Epithelial cell of prostate (primary cell): ENCODE measurements at places on chromosomes 4 and X.

DNA sequence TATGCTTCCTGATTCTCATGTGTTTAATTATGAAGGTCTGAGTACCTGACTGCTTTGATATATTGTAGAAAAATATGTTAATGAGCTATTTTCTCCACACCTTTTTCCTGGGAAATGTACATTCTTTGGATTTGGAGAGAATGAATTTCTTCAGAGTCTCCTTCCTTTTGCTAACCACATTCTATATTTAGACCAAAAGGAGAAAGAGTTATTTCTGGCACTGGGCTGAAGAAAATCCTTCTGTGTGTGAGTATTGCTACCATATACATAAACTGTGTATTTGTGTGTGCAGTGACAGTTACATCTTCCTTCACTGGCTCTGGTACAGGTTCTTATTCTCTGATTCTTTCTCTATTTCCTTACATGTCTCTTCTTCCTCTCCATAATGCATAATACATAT, 44.5 kb upstream of the PGRMC2 start:
- DNase-seq: no peak

GRCh38 chr4:111014537-111014936, 391.7 kb upstream of the PITX2 start:
- DNase-seq: no peak

DNA sequence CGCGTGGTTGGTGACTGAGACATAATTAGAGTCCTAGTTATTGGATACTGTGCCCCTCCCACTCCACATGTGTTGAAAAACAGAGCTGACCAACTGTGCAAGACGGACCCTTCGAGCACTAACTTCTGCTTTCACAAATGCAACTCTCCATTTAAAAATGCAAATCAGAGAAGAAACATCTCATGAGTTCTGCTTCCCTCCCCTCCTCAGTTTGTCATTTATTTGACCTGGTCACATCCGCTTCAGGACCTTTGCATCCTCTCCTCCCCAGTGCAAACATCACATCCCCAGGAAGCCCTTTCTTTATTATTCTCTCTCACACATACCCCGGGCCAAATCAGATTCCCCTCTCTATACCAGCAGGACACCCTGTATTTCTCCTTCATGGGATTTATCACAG, 38.1 kb upstream of the NOCT start:
- no peak for DNase-seq

DNA sequence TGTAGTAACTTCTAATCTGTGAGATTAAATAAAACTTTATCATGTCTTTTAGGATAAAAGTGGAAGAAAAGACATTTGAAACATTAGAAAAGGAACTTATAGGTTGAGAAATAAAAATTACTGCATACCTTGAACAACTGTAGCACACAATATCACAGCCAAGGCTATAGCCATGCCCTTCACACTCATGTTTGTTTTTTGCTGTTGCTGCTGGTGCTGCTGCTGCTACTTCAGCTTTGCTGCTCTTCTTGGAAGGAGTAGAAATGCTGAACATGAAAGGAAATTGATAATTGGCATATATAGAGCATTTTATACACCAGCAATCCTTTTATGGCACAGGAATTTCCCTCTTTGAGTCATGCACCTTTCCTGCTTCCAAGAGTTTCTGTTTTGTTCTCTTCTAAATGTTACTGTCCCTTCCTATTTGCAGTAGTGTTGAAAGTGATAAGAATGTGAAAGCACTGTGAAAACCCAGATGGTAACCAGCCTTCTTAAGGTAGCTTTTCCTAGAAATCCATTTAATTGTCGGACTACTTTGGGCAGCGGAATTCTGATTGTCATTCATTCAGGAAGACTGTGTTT, at the start of gene CXCL11:
CXCL11 (minus strand) TSS at position 272 of the 582 bp plus-strand sequence; CDS start at position 189, 83 bp downstream.
- DNase-seq: no peak

GRCh38 chrX:106791495-106791894, 11.0 kb upstream of the TBC1D8B start:
- no peak for DNase-seq

GRCh38 chrX:10074241-10074941, 82.4 kb upstream of the CLCN4 start:
- DNase-seq: peak; percentile 60

- DNase-seq: no peak
These were observed 36.6 kb upstream of the PTPN13 start for GRCh38 chr4:86557526-86557925.

DNA sequence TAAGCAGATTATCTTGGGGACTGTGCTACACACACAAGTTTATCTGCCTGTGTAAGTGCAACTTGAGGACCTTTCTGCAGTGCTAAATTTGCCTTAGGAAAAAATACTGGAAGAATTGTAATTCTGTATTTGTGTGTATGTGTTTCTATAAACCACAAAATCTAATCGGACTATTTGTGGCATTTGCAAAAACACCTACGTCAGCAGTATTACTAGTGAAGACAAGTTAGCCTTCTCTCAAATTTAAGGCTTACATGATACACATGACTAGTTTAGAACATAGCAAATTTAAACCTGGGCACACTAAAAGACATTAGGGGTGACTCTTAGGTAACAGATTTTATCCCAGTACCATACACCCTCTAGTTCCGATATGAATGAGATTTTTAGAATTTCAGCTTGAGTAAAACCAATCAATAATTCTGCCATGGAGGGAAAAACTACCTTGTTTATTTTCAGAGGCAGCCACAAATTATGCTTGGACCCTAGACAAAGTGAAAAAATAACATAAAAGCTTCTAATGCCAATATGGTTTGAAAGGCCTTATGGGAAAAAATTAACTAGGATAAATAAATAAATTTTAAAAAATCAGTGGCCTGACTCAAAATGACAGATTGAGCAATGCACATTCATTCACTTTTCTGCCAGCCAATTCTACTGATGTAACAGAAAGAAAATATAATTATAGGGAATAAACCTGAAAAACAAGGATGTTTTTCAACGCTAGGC, 176.4 kb downstream of the SNCA start:
- no peak for DNase-seq

DNA sequence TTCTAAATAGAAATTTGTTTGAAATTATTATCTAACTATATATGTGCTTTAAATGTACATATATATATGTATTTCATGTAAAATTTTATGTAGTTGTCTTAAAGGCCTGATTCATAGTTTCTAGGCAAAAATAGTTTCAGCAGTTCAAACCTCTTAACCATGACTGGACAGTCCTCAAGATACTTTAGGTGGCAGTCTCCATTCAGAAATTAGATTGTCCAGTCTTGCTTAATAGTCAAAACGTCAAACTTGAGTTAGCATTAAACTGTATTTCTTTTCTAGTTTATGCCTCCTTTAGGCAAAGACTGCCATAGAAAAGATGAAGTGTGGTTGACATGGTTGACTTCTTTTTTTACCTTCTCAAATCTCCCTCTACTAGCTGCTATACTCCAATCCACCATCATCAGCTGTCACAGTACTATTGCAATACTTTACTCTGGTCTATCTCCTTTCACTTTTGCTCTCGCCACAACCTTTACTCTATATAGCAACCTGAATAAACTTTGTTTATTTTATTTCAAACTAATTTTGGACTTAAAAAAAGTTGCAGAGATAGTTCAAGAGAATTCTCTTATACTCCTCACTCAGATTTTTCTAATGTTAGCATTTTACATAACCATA, 395.6 kb upstream of the DIPK2B start:
- DNase-seq: no peak

DNA sequence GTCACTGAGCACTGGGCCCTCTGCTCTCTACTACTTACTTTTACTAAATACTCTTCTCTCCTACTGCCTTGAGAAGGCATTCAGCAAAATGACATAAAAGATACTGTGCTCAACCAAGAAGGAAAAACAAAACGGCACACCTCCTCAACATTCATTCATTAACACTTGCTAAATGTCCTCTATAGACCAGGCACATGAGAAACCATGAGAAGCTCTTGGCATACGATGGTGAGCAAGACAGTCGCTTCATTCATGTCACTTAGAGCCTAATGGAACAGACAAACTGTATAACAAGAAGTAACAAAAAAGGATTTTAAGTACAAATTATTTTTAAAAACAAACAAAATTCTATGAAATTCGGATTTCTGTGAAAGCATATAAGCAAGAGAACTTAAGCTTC, 38.7 kb downstream of the COL25A1 start:
- DNase-seq: no peak

DNA sequence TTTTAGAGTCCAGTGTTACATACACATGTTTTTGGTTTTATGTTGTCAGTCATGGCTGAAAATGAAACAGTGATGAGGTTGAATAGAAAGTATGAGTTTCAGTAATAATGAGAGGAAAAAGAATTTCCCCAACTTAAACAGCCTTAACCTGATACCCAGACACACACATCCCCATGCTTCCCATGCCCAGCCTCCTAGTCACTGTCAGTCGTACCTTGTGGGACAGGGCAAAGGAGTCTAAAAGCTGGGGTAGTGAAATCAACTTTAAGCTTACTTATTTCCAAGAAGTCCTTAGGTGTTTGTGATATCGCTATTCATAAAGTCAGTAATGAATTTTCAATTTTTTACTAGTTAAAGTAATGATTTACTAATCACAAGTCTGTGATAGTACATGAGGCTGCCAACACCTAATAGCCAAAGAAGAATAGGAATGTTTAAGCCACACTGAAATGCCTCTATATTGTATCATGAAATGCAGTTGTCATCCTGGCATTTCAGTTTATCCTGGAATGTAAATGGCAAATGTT, 24.3 kb upstream of the GPR34 start:
- no peak for DNase-seq

- no peak for DNase-seq
These were observed 18.8 kb upstream of the CLDN34 start for GRCh38 chrX:9948406-9948805.

GRCh38 chr4:10765386-10765785, 80.8 kb upstream of the CLNK start:
- DNase-seq: no peak

GRCh38 chr4:137528673-137529072, 3.6 kb downstream of the PCDH18 start:
- DNase-seq: no peak

DNA sequence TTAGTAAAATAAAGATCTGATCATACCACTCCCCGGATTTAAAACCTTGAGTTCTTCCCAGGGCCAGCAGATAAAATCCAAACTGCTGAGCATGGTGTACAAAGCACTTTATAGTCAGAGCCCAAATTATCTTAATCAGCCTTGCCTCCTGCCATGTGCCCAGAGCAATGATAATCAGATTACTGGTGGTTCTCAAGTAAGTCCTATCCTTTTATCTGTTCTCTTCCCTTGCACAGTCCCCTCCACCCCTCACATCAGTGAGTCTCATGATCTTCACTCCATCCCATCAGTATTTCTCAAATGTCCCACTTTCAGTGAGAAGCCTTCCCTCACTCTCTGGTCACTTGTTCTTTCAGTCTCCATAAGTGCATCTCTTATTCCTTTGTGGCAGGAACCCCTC, 22.7 kb downstream of the INTS6L start:
- DNase-seq: no peak

DNA sequence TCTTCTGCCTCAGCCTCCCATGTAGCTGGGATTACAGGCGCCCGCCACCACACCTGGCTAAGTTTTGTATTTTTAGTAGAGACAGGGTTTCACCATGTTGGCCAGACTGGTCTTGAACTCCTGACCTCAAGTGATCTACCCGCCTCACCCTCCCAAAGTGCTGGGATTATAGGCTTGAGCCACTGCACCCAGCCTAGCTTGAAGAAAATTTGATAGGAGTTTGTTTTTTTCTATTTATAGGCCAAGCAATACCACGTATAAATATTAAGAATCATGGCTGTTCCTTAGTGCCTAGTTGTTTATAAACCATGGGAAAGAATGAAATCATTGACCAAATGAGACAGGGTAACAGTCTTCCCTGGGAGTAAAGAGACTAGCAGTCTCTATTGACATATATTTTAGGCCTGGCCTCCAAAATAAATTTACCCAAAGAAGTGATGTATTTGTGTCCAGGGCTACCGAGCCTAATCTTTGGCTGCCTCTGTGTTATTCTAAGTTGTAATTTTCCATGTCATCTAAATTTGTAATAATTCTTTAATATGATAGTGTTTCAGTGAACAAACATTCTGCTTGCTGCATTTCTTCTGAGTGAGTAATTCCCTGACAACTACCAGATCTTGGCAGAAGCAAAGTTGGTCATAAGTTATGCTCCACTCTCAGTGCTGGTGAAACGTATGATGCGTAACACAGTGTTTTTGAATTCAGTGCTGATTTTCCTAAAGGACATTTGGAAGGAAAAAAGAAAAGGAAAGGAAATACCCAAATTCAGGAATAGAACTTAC, 10.3 kb downstream of the PKD2 start:
- peak; percentile 60 for DNase-seq

GRCh38 chrX:118216087-118216486, 99.5 kb upstream of the KLHL13 start:
- no peak for DNase-seq

DNA sequence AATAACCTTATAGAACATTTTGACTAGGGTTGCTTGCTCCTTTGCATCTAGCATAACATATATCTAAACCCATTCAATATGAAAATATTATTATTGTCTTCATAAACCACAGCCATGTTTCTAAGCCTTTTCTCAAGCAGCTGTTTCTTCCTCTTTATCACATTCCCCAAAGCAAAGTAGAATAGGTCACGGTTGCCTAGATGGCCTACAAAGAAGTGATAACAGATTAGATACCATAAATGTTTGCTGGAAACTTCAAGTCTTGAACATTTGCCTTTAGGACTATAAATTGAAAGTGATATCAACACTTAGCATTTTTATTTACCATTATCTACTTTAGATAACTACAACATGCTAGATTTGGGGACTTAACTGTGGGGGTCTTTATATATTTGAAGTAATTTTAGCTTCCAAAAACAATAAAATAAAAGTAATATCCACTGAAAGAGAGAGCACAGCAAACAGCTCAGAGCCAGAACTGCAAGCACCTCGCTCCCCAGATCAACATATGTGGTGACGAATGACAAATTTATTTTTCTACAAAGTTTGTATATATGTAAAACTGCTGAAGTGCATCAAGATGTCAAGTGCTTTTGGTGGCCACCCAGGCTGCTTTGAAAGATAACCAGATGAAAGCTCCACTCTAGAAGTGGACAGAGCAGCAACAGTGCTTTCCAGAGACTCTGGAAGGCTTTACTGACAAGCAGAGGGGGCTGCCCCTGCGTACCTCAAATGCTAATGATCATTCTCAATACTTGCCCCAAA, 8.0 kb downstream of the HHIP start:
- DNase-seq: no peak

DNA sequence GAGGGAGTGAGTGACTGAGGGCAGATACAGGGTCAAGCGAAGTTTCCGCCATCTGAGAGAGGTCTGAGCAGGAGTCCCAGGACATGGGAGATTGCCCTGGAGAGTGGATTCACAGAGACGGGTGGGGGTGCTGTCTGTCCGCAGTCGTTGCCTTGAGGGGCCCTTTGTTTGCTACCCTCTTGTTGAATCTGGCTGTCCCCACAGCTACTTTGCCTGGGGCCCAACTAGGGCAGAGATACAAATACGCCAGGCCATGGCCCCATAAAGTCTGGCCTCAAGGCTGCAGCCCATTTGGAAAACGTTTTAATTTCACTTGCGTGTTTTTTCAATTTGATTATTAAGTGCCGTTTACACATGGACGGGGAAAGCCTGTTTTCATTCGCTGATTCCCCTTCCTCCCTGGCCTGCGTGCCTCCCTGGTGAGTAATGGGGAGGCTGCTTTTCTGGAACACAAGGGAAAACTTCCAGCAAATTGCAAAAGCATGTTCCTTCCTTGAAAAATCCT, 134.4 kb downstream of the SMIM20 start:
- no peak for DNase-seq

- no peak for DNase-seq
These were observed 18.9 kb downstream of the THAP9 start for GRCh38 chr4:82919386-82919785.

- DNase-seq: no peak
These were observed 323.5 kb upstream of the CASK start for GRCh38 chrX:42246814-42247213.

- DNase-seq: no peak
These were observed 89.8 kb downstream of the FBXO8 start for GRCh38 chr4:174193438-174194374.
